Cerebellar nuclear complex (tissue), 1 donor: ENCODE measurements at places on chromosomes 16 and 17.

GRCh38 chr16:30381291-30382041, 895 bp downstream of the SEPTIN1 start:
- DNase-seq, result no peak

DNA sequence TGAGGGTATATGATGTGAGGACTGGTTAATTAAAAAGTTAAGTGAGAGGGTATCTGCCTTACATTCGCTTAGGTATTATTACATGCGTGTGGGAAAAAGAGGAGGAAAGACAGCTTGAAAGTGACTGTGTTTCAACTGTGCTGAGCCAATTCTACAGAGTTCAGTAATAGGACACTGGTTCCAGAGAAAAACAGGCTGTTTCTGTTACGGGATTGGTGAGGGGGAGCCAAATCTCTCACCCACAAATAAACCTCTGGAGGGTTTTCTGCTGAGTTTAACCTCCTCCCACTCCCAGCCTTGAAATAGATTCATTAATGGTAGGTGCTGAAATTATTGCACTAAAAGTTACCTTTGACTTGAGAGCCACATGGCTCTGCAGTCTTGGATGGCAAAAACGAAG, 3.9 kb upstream of the KRT26 start:
- no peak for DNase-seq

DNA sequence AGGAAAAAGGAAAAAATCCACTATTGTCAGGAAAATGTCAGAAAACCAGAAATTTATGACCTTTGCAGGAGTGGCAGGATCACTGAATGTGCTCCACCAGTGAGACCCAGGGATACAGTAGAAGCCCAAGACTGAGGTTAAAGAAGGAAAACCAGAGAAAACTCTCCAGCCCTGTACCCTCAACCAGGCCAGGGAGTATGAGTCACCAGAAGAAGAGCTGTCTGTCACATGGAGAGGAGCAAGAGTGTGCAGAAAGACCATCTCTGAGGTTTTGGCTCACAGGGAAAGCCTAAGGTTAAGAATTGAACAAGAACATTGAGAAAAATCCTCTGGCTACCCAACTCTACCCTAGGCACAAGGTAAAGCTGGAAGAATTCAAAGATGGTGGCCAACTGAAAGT, 47.6 kb upstream of the MON1B start:
- no peak for DNase-seq

DNA sequence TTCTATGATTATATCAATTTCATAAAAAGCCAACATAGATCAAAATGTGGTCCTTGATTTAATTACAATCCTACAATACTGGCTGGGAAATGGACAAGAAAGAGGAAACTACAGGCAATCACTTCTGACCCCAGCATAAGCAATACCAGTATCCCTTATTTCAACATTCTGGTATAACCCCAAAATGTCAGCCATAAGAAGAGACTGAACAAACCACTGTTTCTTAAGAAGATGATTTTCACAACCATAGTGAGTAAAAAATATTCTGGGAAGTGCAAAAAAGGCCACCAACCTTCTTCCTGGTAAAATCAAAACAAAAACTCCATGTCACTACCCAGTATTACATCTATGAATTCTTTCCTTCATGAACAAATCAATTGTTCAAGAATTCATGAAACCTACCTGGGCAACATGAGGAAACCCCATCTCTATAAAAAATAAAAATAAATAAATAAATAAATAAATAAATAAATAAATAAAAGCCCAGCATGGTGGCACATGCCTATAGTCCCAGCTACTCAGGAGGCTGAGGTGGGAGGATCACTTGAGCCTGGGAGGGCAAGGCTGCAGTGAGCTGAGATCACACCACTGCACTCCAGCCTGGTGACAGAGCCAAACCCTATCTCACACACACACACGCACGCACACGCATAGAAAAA, 7.5 kb downstream of the N4BP1 start:
- no peak for DNase-seq

- no peak for DNase-seq
Measured at GRCh38 chr17:63275318-63275970, 170.7 kb downstream of the CYB561 start.

DNA sequence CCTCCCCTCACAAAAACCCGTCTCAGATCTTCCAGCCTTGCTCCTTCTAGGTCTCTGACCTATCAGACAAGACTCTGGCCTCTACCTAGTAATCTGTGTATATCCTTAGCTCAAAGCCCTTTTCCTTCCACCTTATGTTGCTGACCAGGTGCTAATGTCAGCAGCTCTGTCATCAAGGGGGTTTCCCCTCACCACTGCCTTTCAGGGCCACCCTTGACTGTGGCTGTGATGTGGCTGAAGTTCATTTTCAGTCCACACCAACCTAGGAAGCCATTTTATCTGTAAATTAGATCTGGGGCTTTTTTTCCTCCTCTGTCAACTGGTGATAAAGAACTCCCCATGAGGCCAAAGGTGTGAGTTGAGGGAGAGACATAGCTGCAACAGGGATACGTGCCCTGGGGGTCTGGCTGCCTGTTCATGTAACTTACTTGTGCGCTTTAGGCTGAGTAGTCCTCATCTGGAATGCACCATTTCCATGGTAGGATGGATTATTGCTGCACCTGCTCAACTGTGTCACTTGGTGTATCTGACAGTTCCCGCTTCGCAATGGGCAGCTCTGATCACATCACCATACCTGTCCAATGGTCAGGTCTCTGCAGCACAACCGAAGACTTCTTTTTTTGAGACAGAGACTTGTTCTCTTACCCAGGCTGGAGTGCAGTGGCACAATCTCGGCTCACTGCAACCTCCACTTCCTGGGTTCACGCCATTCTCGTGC, 14.7 kb upstream of the RUNDC3A start:
- DNase-seq, result no peak

GRCh38 chr16:28607116-28607623, 2.7 kb downstream of the SULT1A1 start:
- no peak for DNase-seq

DNA sequence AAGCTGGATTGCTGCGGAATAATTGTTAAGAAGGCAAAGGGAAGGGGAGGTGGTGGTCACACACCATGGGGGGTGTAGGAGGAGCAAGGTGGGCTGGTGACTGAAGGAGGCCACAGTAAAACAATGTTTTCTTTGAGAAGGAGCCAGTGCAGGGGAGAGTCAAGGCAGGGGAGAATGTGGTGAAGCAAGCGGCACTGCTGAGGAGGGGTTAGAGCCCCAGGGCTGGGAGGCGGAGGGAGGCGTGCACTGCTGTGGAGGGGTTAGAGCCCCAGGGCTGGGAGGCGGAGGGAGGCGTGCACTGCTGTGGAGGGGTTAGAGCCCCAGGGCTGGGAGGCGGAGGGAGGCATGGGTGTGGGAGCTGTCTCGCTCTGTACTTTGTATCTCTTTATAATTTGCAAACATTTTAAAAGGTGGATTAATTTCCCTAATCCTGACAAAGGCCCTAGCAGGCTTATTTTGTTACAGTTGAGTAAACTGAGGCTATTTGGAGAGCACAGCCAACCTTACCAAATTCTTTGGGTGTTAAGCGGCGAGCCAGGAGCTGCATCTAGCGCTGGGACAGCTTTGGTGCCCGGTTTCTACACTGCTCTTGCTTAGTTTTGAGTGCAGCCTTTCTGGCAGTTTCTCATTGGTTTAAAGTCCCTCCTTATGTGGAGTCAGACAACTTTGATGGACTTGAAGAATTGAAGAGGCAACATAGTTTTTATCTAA, 20.9 kb downstream of the RPTOR start:
- no peak for DNase-seq
